Skin of body (tissue), 3 donors: ENCODE measurements at places on chromosomes 7 and 10. TPM values are rescaled to one million over a fixed set of nuclear protein-coding genes. Genes with fewer than 3 reads are reported as not detected.

Gene MEOX2
- 30.9 TPM for total RNA-seq

DNA sequence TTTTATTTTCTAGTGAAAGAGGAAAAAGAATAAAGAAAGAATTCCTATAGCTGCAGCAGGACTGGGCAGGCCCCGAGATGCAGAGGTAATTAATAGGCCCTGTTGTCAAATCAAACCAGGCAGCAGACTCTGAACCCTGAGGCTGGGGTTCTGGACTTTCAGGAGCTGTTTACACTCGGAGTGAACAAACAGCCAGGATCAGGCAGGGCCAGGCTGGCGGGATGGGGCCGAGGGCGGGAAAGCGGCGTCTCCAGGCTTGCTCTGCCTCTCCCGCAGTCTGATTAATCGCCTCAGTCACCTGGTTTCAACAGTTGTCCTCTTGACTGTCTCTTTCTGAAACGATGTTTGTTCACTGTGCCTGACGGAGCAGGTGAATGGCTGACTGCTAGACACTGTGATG, 675.4 kb upstream of the FOXK1 start:
- no peak for DNase-seq

DNA sequence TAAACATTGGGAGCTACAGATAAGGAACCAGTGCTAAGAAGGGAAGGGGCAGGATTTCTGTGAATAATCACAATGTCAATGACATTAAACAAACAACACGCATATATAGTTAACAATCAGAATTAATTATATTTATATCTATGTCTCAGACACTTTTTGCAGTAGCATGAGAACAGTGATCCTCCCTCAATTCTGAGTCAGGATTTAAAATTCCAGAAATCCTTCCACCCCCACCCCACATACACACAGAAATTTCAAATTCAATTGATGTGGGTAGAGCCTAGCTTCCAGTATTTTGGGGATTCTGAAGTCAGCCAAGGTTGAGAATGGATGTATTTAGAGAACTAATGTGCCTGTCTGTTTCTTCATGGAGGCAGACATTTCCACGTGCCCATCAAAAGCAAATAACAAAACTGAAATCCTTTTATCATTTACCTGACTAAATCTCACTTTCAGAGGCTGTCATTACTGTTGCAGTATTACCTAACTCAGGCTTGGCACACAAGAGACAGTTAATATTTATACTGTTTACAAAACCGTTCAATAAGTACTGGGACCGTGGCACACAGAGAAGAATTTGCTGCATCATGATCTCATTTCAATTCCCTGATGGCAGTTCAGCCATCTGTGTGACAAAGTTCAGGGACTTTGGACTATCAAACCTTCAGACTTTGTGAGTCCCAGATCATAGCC, 116.6 kb upstream of the PALS2 start:
- DNase-seq: no peak

Gene MCM10
- total RNA-seq: 5.8 TPM

DNA sequence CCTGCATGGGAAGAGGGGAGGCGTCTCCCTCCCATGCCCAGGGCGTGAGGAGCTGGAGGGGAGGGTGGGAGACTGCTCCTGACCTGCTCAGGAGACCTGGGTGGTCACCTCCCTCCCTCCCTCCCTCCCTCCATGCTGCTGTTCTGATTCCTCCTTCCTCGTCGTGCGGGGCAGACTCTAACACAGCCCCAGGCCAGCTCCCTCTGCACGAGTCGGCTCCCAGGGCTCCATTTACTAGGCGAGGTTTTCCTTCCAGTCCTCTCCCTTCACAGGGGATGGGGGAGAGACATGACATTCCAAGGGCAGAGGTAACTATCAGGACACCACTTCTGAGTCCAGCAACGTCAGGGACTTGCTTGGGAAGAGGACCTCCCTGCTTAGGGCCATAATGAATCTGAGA, 23.6 kb downstream of the VIPR2 start:
- no peak for DNase-seq

DNA sequence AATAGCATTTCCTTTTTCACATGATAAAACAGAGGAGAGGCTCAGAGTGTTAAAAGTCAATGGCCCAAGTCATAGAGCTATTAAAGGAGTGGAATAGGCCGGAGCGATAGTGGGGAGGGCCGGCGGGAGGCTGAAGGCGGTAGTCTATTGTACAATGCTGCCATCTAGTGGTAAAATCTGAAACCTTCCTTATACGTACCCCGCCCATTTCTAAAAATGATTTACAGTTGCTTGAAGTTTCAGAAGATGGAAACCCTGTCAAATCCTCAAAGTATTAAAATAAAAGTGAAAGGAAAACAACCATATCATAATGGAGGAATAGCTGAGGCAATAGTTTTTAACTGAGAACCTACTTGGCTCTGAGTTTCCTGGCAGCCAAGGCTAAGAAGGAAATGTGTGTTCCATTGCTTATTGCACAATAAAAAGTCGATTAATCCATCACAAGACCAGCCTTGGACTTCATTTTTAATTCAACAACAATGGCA, 209.1 kb downstream of the CCSER2 start:
- DNase-seq: peak; percentile 49

Gene KAT6B
- total RNA-seq: 69.3 TPM

Gene PAX4
- total RNA-seq: not detected

- DNase-seq: peak; percentile 3
These were observed 85.8 kb upstream of the EGFR start for GRCh38 chr7:54932818-54933543.

GRCh38 chr7:28029051-28029450, 151.5 kb downstream of the JAZF1 start:
- DNase-seq: no peak

DNA sequence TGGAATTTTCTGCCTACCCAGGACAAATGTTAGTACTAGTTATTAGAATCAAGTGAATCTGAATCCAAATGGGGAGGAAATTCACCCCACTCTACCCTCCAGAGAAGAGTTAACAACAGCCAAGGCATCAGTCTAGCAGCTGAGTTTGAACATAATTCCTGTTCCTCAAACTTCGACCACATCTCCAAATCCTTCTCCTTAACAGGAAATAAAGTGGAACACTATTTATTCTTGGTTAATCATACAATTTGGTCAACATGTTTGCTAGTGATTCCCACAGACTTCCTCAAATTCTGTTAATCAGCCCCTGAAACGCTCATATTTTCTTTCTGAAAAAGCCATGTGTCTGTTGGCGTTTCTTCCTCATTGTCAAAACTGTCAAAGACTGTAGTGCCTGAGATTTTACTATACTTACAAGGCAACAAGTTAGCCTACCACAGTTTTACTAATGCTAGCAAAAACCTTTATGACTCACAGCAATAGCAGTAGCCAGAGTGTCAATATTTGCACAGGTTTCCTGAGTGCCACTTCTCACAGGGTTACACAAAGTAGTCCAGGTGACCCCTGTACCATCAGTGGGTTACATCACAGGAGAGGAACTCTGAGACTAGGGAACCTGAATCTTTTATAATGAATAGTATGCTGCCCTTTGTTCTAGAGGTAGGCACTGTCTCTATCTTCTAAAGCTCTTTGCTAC, 202.9 kb downstream of the GRM3 start:
- no peak for DNase-seq

DNA sequence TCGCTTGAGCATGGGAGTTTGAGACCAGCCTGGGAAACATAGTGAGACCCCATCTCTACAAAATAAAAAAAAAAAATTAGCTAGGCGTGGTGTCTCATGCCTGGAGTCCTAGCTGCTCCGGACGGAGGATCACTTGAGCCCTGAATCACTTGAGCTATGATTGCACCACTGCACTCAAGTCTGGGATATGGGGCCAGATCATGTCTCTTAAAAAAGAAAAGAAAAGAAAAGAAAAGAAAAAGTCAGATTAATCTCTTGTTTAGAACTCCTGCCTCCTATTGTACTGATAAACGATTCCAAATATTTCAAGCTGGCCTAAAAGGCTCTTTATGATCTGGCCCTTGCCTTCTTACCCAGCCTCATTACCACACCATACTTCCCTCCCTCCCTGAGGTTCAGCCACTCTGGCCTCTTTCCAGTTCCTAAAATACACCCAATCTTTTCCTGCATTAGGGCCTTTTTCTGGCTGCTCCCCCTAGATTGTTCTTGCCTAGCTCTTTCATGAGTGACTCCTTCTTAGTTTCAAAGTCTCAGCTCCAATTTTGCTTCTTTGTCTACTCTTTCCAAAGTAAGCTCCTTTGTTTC, 41.7 kb downstream of the VCL start:
- peak; percentile 51 for DNase-seq

GRCh38 chr7:150410131-150410530, 31.0 kb downstream of the ZNF775 start:
- no peak for DNase-seq

Gene BMPER
- total RNA-seq: 13.3 TPM

GRCh38 chr7:29119538-29119937, 26.8 kb downstream of the CPVL start:
- no peak for DNase-seq

DNA sequence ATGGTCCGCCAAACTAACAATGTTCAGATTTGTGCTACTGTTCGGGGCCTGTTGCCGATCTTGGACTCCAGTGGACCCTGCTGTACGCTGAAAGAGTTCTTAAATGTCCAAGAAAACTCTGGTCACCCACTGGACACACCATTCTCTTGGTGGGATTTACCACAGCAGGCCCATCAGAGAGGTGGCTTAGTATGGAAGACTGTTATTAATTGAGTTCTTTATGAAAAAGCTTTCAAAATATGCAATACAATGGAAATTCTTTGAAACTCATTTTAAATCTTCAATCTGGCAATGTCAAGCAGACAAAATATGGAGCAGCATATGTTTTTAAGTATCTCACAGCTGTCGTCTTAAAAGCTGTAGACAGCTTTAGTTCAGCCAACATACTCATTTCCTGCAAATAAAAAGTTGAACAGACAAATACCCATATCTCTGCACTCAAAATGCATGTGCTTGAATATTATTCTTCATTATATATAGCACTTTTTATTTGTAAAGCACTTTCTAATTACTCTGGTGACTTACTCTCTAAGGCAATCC, 37.4 kb upstream of the GRM8 start:
- DNase-seq: peak; percentile 86

DNA sequence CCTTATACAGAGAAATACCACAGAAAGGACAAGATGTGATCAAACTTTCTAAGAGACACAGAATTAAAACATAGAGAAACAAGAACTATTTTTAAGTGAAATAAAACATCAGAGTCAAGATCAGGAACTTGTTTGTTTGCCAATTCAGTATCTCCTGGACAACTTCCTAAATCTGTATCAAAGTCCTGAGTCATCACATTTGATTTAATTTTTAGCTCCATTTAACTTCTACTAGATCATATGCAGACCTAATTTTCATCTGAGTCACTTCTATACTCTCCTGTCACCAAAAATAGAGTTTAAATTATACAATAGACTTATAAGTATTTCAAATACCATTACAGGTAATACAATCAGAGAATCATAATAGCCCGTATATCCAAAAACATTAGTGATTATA, 268.1 kb downstream of the PRKG1 start:
- DNase-seq: no peak

DNA sequence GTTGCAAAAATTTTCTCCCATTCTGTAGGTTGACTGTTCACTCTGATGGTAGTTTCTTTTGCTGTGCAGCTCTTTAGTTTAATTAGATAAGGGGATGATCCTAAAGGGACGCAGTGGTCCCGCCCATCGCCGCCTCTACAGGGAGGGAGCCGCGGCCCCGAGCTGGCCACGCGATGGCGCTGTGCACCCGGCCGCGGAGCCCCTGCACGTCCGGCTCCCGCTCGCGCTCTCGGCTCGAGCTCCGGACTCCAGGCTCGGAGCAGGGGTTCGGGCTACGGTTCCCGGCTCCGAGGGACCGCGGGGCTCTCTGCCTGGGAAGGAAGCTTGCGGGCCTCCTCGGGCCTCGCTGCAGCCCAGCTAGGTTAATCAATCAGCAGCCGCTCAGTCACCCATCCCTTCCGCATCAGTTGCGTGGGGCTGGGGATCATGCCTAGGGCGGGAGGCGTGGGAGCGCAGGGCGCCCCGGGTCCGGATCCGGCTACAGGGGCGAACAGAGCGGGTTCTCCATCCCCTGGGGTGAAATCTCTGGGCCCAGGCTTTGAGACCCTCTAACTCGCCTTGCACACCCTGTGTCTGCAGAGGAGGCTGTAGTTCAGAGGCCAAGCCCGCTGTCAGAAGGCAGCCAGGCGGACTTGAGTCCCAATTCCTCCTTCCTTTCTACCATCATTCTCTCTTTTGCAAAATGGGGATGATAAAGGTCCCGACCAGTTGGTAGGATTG, 97.9 kb downstream of the WDR11 start:
- DNase-seq: peak; percentile 57

- DNase-seq: no peak
These were observed 30.6 kb downstream of the RASGEF1A start for GRCh38 chr10:43236176-43236850.

DNA sequence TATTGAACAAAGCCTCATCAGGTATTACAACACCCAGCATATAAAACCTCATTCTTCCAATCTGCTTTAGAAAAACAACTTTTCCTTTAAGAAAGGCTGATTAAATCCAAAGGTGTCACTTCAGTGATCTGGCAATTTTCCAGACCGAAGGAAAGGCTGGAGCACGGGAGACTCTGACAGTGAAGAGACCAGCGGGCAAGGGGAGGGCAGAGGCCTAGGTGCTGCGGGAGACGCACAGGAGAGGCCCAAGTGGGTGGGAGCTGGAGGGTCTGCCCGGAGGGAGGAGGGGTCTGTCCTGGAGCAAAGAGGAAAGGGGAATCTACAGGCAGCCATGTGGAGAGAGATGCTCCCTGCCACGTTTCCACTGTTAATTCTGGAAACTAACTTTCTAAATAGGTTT, 24.3 kb upstream of the PPP2R2D start:
- DNase-seq: no peak

DNA sequence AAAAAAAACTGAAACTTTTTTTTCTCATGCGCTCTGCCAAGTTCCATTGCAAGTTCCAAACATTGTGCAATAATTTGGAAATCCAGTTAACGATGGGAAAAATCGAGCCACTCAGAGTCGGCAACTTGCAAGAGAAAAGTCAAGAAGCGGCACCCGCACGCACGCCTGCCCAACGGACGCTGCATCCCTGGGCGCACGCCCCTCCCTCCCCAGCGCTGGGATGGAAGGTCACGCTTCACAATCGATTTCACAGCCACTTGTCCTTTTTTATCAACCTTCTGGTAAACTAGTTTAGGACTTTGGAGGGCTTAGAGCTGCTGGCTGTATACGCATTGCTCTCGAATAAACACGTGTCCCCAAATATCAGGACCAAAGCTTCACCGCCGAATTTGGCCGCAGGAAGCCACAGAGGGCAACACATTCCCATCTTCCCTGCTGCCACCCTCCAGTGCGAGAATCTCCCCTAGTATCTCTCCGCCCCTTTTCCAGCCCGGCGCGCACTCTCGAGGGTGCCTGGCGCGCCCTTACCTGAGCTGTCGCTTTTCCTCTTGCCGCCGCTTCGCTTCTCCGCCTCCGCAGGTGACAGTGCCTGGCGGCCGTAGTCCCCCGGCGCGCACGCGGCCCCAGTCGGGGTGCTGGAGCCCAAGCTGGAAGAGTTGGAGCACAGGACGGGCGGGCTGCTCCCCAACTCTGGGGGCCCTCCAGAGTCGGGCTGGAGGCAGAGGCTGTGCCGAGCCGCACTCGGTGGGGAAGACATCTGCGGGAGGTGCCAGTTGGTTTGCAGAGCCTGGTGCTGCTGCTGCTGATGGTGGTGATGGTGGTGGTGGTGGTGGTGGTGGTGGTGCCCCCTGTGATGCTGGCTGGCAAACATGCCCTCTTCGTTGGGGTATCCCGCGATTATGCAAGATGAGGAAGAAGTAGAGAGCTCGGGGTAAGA, 857 bp downstream of the MEOX2 start:
- DNase-seq: peak; percentile 70

Gene HILPDA
- total RNA-seq: 44.1 TPM

Gene AQP1
- 56.5 TPM for total RNA-seq
